ENCODE measurements at places on chromosomes 11 and 22.

DNA sequence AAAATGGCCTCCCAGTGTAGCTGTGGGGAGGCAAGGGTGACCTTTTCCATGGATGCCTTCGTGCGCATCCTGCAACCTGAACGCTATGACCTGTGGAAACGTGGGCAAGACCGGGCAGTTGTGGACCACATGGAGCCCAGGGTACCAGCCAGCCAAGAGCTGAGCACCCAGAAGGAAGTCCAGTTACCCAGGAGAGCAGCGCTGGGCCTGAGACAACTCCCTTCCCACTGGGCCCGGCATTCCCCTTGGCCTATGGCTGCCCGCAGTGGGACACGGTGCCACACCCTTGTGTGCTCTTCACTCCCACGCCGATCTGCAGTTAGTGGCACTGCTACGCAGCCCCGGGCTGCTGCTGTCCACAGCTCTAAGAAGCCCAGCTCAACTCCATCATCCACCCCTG lies 24.8 kb downstream of the KDM4D start:
- no peak for DNase-seq

GRCh38 chr22:47476231-47476630 lies 713.8 kb downstream of the TBC1D22A start:
- no peak for DNase-seq

DNA sequence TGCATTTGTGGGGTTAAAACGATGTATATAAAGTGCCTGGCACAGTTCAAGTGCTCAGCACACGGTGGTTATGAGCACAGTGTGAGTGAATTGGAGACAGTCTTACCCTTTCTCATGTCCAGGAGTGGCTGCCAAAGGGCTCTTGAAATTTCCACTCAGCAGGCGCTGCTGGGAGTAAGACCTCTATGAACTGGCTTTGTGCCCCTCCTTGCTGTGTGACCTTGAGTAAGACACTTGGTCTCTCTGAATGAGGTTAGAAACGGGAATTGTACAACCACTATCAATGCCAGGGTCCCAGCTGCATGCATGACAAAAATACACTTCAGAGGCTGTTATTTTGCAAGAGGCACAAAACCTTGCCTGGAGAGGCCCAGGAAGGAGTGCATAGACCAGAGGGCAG lies 86.6 kb downstream of the TSPAN18 start:
- DNase-seq = no peak

DNA sequence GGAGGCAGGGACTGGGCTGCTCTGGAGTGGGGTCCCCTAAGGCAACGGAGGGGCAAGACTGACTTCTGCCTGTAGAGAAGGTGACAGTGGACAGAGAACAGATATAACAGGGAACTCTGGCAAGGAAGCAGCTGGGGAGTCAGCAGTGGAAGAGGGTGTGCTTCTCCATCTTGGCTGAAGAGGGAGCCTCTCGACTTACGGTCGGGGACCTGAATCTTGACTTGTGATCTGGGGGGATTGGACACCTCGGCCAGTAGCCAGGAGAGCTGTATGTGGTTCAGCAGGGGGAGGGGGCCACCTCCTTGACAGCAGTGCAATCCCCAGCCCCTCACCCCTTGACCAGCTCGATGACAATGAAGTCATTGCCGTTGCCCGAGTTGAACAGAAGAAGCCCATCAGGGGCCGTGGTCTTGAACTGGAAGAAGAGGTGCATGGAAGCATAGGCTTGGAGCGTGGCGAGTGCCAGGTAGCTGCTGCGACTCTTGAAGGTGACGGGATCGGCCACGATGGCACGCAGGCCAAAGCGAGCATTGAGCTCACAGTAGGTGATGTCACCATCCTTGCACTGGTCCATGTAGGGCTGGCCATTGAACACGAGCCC lies 60.0 kb downstream of the SLC22A12 start:
- DNase-seq = no peak

GRCh38 chr11:57499413-57499982 lies 16.0 kb downstream of the SLC43A1 start:
- peak; percentile 73 for DNase-seq

GRCh38 chr11:56545531-56545930 lies 2.5 kb upstream of the OR5M11 start:
- DNase-seq = no peak

DNA sequence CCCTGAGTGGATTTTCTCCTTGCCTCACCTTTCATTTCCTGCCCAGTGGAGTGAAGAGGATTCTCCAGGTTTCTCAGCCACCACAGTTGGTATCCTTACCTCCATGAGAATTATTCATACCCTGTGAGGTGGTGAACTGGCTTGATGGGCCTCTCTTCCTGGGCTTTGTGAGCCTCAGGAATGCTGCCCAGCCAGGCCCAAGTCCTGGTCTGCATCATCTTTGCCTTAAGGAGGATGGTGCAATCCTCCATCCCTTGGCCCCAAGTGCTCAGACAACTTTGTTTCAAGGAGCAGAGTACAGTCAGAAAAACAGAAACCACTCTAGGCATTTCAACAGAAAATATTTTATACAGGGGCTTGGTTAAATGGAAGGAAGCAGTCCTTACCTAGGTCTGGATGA lies 114.2 kb upstream of the CADM1 start:
- no peak for DNase-seq

DNA sequence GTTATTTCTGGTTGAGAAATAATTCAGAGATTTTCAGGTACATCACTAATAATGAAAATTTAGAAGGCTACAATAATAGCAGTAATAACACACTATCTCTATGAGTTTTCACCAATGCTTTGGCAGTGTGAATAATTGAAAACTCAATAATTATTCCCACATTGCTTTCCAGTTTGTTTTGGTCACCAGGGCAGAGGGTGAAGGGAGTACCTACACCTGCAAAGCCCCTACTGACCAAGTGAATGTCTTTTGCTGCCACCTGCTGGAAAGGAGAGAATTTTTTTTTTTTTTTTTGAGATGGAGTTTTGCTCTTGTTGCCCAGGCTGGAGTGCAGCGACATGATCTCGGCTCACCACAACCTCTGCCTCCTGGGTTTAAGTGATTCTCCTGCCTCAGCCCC lies 3.2 kb downstream of the NELL1 start:
- peak; percentile 19 for DNase-seq

GRCh38 chr11:102208835-102209234 lies 98.6 kb downstream of the YAP1 start:
- DNase-seq = no peak

DNA sequence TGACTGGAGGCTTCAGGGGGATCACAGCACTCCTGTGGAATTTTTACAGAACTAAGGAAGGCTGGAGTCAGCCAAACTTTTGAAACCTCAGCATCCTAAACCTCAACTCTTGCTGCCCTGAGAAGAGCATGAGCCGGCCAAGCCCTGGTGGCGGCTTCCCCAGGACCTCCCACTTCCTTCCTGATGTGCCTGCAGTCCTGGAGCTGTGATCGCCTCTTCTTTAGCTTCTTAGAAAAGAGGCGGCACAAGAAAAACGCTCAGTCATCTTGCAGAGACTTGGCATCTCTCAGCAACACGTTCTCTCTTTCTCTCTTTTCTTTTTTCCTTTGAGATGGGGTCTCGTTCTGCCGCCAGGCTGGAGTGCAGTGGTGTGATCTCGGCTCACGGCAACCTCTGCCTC lies 40.4 kb upstream of the AMPD3 start:
- DNase-seq = no peak

- no peak for DNase-seq
Measured at GRCh38 chr22:42611051-42611450, 3.6 kb downstream of the POLDIP3 start.

DNA sequence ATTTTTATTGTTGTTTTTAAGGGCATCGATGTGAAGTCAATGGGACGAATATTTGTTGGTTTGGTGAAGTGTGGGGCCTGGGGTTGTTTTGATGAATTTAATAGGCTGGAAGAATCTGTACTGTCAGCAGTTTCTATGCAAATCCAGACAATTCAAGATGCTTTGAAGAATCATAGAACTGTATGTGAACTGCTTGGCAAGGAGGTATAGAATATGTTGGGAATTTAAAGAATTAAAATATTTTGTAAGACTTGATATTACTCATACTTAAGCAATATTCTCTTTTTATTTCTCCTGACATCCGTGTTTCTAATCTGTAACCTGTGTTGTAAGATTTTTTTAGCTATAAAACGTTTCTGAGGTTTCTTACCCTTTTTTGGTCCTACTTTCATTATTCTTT lies 61.6 kb downstream of the DYNC2H1 start:
- no peak for DNase-seq

DNA sequence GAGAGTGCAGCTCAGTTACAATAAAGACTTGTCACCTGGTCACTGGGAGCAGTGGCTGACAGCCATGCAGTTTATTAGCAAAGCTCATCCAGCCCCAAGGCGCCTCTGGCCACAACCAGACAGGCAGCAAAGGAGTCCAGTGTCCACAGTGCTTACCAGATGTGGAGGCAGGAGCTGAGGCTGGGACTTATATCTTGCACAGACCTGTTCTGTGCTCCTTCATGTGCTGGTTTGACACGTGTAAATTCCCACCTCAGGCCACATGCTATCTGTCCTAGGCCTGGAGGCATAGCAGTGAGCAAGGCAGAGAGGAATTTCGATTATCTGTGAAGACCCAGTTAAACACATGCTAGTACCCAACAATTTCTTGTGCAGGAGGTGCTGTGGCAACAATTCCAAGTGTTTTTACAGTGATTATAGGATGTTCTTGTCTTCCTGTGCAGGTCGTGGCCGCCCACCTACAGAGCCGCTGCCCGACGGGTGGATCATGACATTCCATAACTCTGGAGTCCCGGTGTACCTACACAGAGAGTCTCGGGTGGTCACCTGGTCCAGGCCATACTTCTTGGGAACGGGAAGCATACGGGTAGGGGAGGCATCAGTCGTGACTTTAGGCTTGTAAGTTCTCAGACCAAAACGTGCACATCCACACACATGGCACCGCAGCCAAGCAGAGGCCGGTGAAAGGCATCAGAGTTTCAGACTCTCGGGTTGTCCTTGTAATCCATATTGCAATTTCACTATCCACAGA lies 9.4 kb downstream of the DGCR8 start:
- no peak for DNase-seq

Measured in NCI-H526 treated with DMSO at 0.1 percent for 48 hours (cell line).